AG04449 (cell line): ENCODE measurements at places on chromosomes 1 and 21.
A peak's percentile ranks its signal among the peaks of the same experiment; 100 is the strongest.

- DNase-seq: no peak
Measured at GRCh38 chr1:31434101-31434871, 21.3 kb downstream of the SERINC2 start.

DNA sequence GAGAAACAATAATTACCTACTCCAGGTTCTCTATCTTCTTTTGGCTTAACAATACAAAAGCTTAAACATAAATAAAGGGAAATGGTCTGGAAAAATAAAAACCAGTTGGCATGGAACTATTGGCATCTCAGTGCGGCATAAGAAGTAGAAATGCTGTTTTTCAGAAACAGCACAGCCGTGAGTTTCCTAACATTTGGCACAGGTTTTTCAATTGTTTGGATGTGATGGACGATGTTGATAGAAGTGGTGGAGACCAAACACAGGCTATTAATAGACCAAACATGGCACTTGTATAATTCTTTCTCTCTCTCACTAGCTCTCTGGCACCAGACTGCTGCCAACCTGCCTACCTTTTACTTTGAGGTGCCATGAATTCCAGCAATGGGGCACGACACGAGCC, 36.2 kb downstream of the KCNN3 start:
- no peak for DNase-seq

DNA sequence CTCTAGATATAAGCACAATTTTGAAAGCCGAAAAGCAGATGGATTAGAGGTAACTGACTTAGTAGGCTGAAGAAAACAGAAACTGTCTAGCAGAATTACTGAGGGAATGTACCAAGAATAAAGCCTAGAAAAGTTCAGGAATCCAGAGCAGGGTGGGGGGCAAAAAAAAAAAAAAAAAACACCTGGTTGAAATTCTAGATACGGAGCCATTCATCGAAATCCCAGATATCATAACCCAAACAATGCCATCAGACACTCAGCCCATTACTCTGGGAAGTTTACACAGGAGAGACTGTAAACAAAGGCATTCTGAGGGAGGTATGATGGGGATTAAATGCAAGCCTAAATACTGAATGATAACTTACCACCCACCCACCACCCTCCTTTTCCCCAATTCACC, 45.6 kb downstream of the ENAH start:
- no peak for DNase-seq

GRCh38 chr1:55938376-55938850, 641.0 kb downstream of the PLPP3 start:
- DNase-seq: no peak

GRCh38 chr1:209196140-209196539, 387.4 kb upstream of the CAMK1G start:
- no peak for DNase-seq

DNA sequence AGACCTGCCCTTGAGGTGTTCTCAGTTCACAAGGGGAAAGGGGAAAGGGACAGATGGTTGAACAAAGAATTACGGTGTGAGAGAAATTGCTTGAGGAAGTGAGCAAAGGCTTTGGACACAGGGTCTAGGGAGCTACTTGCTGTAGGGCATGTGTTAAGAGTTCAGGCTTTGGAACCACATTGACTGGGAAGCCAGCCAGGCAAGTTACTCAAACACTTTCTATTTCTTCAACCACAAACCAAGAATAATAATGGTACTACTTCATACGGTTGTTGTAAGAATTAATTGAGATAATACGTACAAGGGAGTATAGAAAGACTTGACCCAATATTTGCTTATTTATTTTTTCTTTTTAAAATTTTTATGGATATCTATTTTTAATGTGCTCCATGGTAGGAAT, 26.6 kb downstream of the AK4 start:
- peak; percentile 90 for DNase-seq

DNA sequence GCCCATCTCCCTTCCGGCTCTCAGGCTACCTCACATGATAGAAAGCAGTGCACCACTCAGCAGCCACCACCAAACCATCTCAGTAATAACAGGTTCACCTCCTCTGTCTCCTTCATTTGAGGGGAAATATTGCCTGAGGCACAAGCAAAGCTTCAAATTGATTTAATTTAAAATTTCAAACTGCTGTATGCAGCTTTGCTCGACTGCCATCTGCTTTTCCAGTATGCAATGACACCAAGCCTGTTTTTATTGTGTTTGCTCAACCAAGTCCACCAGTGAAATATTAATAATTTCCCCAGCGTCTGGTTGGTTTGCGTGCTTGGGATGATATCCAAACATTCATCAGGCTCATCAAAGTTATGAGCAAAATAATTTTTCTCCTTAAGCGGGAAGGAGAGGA, 552.4 kb upstream of the DAB1 start:
- DNase-seq: no peak

GRCh38 chr1:32703479-32704291, 1.1 kb upstream of the SYNC start:
- peak; percentile 96 for DNase-seq

DNA sequence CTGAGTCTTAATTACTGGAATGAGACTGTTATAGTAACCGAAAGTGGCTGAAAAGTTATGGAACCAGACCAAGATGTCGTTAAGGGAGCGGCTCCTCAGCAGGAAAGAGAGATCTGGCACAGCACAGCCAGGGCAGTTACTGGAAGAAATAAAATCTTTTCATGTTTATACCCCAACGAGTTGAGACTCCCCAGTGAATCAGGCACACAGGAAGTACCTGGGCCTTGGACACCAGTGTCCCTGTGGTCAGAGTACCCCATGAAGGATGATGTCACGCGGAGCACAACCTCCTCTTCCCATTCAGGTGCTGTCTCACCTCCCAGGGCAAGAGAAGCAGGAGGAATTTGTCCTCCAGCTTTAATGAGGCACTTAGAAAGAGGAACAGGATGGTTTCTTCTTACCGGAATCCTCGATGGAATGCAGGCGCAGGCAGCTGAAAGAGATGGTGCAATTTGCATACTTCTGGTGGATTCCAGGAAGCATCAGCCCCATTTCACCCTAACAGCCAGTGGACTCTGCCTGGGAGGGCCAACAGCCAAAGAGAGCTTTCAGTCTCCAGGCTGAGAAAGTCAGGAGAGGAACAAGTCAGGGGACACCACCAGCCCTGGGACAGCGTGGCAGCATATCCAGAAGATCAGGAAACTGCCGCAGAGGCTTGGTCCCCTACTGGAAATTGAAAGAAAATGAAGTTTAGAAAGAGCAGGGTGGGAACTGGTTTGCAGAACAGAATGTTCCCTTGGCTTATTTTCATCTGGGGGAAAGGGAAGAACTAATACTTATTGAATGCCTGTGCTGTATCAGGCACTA, 35.9 kb upstream of the CTTNBP2NL start:
- DNase-seq: peak; percentile 79

DNA sequence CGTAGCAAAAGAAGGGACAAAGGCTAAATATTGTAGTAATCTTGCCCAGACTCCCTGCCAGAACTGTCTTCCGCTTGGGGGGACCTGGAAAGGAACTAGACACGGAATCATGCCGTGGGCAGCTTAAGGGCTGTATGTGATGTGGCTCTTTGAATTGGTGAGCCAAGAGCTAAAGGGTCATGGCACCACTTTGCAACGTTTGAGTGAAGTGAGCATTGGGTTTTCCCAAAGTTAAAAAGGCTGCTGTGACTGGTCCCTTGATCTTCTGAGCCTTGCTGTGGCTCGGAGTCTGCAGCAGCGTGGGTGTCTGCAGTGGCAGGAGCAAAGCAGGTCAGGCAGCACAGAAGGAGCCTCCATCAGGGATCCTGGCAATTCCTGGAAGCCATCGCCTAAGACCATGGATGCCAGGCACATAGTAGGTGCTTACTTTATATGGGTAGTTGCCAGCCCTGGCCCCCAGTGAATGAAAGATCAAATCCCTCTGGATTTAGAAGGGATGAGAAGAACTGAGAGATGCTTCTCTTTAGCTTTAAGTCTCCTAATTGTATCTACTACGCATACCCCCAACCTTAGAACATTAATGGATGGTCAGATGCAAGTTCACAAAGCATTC, 1.8 kb downstream of the SMYD2 start:
- no peak for DNase-seq

DNA sequence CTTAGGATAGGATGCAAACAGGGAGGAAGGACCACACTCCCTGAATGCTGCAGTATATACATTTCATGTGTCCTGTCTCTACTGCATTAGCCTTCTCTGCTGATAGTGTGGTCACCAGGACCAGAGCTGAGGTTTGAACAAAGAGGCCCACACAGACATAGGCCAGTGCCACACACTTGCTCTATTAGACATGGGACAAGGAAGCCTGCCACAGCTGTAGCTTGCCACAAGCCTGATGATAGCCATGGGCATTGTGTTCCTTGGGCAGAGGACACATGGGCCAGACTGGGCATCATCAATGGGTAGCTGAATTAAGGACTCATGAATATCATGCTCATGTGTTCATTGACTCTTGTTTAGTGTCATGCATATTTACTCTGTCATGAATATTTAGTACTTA, 10.4 kb downstream of the CAMSAP2 start:
- no peak for DNase-seq
